ENCODE measurements at places on chromosomes 12 and 14.

DNA sequence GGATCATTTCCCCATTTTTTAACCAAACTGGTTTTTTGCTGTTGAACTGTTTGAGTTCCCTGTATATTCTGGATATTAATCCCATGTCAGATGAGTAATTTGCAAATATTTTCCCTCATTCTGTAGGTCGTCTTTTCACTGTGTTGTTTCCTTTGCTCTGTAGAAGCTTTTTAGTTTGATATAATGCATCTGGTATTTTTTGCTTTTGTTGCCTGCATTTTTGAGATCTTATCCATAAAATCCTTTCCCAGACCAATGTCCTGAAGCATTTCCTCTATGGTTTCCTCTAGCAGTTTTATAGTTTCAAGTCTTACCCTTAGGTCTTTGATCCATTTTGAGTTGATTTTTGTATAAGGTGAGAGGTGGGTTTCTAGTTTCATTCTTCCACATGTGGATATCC is 71.3 kb downstream of the LRP6 start:
- DNase-seq: no peak

DNA sequence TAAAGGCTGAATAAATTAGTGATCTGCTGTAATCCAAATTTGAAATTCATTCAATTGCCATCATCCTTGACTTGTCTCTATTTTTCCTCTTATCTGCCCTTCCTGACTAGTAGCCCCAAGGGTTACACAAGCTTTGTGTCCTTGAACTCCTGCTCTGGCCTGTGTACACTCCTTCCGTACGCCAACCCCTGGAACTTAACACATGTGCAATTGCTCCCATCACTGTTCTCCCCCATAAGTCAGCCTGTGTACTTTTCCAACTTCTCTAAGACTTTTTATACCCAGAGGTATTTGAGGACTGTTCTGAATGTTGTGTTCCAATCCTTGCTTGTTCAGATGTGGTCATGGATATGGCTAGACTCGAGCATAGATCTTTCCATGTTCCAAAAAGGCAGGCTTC is 171.1 kb upstream of the G2E3 start:
- no peak for DNase-seq

GRCh38 chr12:43692064-43692463 is 66.5 kb downstream of the PUS7L start:
- no peak for DNase-seq

- DNase-seq: no peak
Observed at GRCh38 chr12:15831315-15831978, 42.3 kb upstream of the EPS8 start.

GRCh38 chr12:106941481-106942156 is 14.1 kb upstream of the TMEM263 start:
- no peak for DNase-seq

GRCh38 chr12:81465191-81465590 is 294.0 kb downstream of the PPFIA2 start:
- no peak for DNase-seq

DNA sequence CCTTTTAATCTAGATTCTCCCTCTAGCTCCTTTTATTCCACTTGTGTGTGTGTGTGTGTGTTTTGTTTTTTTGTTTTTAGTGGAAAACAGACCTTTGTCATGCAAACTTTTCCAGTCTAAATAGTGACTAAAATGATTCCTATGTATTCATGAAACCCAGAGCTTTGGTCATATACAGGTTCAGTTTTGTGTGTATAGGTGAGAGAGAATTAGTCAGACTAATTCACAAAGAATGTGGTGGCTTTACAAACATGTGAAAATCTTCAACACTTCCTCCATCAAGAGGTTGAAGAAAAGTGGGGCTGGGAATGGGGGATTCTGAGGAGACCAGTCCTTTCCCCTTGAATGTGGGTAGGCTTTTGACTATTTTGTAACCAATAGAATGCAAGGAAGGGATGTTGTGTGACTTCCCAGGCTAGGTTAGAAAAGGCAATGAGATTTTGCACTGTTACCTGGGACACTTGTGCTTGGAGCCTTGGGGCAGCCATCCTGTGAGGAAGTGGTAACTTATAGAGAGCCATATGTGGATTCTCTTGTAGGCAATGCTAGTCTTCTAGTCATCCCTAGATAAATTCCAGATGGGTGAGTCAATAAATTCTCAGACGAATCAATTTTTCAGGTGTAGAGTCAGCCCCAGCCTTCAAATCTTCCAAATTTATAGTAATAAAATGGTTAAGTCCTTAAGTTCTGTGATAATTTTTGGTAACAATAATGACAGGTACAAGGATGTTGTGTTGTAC is 236.1 kb downstream of the CEP128 start:
- DNase-seq: no peak

All from activated CD4-positive, alpha-beta T cell treated with anti-CD3 and anti-CD28 coated beads for 48 hours (primary cell).